ENCODE measurements at places on chromosomes 4 and X.

DNA sequence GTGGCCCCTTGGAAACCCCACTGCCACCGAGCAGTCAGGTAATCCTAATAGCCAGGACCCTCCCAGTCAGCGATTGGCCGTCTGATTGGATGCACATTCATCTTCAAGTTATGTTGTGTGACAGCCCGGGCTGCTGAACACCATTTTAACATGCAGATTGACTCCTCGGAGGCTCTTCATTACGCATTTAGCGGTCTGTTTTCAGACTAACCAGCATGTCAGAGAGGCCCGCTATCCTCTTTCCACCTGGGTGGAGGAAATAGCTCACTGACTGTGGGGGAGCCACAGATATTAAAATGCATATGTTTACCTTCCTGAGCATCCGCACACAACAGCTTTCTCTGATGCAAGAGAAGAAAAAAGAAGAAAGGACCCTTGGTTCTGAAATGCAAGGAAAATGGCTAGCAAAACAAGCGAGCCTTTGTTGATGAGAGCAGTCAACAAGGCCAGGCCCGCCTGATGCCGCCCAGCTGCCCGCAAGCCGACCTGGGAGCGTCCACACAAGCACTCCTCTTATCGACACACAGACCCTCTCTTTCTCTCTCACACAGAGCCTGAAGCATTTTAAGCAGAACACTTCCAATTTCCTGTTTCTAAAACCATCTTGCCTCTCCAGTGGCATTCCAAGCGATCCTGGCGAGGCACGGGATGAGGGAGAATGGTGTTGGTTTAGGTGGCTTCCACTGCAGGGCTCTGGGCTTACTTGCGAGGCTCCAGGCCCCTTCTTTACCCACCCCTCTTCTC is 118.3 kb downstream of the MGST2 start:
- DNase-seq: no peak

DNA sequence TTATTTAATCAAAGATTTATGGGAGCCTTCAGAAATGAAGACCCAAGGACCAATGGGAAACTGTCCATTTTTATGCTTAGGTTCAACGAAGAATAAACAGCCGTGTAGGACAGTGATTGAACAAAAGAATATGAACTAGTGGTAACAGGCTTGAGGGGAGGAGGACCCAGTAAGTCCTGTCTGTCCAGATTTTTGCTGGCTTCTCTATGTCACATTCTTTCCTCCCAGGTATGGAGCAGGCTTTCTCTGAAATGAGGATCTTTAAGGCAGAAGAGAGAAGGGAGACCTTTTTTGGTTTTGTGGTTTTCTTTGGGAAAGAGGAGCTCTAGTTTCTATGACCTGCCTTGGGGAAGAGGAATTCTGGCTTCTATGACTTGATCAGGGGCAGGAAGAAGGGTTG is 74.1 kb downstream of the BANK1 start:
- DNase-seq: no peak

DNA sequence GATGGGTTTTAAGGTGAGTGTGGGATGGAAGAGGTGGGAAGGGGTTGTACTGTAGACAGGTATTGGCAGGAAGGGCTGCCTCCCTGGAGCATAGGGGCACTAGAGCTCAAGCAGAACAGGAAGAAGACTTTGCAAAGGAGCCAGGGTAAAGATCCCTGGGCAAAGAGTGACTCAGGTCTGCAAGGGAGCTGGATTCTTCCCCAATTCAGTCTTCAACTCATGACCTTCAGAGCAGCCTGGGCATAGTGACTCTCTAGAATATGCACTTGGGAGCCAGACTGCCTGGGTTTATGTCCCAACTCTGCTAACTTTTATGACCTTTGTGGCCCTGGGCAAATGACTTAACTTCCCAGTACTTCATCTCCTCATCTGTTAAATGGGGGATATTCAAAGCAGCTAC is 4.0 kb downstream of the LONRF3 start:
- DNase-seq: no peak

- DNase-seq: no peak
Observed at GRCh38 chr4:80900908-80901307, 129.6 kb upstream of the BMP3 start.

- no peak for DNase-seq
Observed at GRCh38 chrX:25198891-25199290, 183.1 kb upstream of the ARX start.

DNA sequence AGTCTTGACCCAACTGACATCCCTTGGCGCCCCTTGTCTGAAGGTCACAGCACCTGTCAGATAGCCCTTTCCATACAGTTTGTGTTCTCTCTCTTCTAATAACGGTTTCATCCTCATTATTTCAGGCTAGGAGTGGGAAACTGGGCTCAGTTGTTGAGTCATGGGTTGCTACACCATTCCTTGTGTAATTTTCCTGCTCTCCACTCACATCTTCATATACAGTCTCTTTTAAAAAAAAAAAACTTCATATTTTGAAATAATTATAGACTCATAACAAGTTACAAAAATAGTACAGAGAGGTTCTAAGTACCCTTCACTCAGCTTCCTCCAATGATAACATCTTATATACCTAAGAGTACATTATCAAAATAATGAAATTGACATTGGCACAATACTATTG is 60.2 kb upstream of the GRPR start:
- no peak for DNase-seq

GRCh38 chr4:137668885-137669545 is 136.7 kb upstream of the PCDH18 start:
- no peak for DNase-seq

DNA sequence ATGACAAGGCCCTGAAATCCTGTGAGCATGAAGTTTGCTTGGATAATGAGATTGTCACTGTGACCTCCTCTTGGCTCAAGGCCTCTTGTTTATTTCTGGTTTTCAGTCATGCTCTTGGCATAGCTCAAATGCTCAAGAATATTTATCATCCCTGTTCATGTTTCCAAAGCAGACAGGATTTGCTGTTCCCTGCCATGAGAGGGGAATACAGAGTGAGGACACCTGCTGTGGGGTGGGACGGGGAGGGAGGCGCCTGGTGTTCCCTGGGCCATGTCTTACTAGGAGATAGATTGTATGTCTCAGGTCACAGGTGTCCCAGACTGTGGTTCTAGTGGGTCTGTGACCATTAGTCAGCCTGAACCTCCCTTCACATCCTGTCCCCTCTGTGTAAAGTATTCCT is 34.9 kb upstream of the SH3RF1 start:
- DNase-seq: no peak

DNA sequence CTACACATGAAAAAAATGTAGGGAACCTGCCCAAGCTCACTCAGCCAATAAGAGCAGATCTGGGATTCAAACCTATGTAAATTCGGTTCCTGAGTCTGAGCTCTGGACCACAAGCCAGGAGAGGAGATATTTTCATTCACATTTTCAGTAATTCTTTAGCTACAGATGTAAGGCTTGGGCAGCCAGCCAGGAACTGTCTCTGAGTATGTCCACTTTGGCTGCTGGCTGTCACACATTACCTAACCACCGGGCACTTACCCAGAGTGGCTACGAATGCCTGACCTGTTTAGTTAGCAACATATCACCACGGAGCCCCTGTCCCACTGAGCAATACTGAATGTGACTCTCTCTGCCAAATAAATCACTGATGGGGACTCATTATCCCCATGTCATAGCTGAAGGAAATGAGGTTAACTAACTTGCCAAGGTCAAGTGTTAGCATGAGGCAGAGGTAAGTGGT is 15.3 kb downstream of the USP46 start:
- DNase-seq: peak; percentile 48

GRCh38 chr4:132614682-132615081 is 534.4 kb upstream of the PCDH10 start:
- no peak for DNase-seq

DNA sequence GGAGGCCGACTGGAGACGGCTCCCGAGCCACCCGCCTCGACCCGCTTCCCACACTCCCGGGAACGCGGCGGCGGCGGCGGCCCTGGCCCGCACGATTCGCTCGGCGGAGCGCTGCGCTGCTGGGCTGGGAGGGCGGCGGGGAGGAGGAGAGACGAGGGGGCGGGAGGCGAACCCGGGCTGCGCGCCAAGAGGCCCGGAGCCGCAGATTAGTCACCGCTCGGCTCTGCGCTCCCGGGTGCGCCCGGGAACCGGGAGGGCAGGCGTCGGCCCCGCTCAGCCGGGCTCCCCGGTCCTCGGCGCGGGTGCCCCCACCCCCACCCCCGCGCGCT is 11.2 kb upstream of the BCOR start:
- peak; percentile 70 for DNase-seq

- DNase-seq: no peak
Observed at GRCh38 chrX:19152762-19153161, 30.5 kb upstream of the ADGRG2 start.

- no peak for DNase-seq
Observed at GRCh38 chr4:10703766-10704429, 19.3 kb upstream of the CLNK start.

DNA sequence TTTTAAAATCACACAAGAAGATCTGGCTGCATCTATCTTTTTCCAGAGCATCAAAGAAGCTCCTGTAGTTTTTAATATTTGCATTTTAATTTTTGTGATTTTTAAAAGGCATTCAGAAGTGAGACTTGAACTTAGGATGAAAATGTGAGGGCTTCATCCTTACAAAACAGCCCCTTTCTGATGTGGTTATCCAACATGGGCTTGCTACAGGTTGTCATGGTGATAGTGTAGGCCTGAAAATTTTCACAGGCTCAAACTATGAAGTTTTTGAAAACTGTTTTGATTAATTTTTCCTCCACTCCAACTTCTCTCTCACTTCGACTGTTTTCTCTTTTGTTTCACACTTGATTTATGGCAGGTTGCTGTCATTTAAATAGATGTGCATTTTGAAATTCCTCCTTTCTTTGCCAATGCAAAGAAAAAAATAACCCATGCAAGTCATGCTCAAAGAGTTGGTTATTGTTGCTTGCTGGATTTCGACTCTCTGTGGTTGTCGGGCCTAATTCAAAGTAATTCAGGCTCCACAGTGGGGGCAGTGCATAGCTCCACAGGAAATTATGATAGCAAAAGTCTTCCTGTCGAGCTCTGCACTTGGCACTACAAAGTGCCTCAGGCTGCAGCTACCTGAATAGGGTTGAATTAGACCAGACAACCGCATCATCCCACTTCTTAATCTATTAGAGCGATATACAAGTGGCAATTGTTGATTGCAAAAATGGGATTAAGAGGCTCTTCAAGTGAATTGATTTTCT is 201.0 kb upstream of the GPR101 start:
- no peak for DNase-seq

GRCh38 chr4:159593681-159594080 is 490.8 kb downstream of the RAPGEF2 start:
- no peak for DNase-seq

GRCh38 chr4:177293208-177294033 is 16.3 kb upstream of the NEIL3 start:
- no peak for DNase-seq

GRCh38 chr4:188934320-188934962 is 795.2 kb downstream of the TRIML1 start:
- DNase-seq: no peak

All from breast epithelium (tissue), 4 donors.